ENCODE measurements at places on chromosomes 3 and 15.

GRCh38 chr3:80889535-80889934 lies 871.9 kb downstream of the GBE1 start:
- no peak for DNase-seq

DNA sequence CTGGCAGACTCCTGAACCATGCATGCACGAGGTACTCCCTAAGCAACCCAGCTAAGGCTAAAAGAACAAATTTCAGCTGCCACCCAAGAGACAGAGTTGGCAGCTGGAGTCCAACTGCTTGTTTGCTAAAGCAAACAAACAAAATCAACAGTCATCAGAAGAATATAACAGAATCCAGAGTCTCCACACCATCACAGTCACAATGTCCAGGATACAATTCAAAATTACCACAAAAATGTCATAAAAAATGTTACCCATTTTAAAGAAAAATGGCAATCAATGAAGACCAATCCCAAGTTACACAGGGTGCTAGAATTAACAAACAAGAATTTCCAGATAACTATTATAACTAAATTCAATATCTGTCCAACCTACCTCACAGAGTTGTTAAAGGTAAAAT lies 42.9 kb downstream of the RFTN1 start:
- no peak for DNase-seq

- no peak for DNase-seq
These were observed 375.0 kb downstream of the WDR72 start for GRCh38 chr15:53384417-53384816.

- DNase-seq, result no peak
These were observed 228.6 kb upstream of the CMC1 start for GRCh38 chr3:28012830-28013229.

DNA sequence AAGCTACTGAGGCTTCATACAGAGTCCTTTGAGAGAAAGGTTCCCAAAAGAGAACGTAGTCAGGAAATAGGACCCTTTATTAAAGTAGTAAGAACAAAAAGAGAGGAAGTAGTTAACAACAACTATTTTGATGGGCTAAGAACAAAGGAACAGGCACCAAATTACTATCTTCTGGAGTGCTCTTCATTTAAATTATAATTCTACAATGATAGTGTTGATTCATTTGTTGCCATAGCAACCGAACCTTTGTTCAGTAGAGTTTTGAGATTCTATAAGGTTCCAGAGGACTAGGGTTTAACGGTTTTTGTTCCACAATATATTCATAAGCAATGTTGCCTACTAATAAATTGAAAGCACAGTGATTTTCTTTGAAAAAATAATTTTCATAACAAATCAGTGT lies 78.8 kb downstream of the CMSS1 start:
- DNase-seq, result no peak

- no peak for DNase-seq
These were observed 2.4 kb downstream of the RPL39L start for GRCh38 chr3:187136936-187137335.

DNA sequence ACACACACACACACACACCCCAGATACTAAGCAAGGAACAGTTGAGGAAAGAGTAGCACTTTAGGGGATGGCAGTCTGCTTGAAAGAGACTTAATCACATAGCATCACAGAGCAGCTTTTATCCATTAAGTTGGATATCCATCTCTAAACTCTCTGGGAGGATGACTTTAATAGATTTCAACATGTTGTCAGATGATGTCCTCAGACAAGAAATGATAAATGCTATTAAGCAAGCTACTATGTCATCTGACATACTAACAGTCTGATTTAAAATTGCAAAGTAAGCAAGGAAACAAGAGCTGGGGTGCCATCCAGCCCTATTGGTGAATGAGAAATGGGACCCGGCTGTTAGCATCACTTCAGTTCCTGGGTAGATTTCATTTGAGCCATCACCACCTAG lies 136.9 kb downstream of the PLCL2 start:
- no peak for DNase-seq

- no peak for DNase-seq
These were observed 17.7 kb downstream of the MCCC1 start for GRCh38 chr3:183081459-183082183.

DNA sequence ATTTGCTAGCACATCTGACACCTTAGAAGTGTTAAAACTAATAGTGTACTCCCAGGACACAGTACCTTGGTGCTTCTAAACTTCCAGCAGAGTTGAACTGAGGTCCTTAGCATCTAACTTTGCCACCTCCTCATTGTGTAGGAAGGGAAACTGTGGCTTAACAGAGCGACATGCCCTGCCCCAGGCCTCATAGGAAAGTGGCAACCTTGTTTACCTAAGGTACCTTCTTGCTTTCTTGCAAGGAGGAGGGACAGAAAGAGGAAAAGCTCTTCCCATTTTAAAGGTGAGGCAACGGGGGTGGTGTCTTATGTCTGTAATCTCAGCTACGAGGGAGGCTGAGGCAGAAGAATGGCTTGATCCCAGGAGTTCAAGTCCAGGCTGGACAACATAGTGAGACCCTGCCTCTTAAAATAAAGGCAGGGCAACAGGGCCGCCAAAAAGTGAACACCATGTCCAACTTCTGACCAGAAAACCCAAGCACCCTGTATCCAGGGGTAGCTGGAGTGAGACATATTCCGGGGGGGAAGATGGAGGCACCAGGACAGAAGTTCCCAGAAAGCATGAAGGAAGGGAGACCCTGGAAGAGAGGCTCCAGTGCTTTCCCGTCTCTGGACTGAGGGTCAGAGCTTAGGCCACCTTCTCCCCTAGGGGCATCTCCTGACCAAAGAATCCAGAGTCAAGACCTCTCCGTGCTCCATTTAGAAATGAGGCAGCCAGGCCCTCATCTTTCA lies 540 bp upstream of the KLHL40 start:
- no peak for DNase-seq

DNA sequence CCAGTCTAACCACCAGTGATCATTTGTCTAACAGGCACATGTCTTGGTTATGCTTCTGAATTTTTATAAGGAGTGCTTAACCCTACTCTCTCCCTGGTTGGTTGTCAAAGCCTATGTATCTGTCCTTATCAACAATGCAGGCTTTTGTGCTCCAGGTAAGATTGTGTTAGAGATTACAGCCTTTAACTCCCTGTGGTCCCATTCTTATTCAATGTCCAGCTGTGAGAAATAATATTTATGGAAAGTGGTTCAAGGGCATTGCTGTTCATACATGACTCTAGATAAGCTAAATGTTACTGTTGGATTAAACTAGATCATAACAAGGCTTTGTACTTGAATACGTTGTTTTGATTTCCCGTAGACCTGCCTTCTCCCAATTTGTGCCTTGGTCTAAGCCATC lies 146.1 kb upstream of the TSC22D2 start:
- DNase-seq, result no peak

GRCh38 chr3:138334608-138335007 lies 5.0 kb upstream of the NME9 start:
- no peak for DNase-seq

- no peak for DNase-seq
These were observed 56.4 kb downstream of the FILIP1L start for GRCh38 chr3:100057716-100058575.

DNA sequence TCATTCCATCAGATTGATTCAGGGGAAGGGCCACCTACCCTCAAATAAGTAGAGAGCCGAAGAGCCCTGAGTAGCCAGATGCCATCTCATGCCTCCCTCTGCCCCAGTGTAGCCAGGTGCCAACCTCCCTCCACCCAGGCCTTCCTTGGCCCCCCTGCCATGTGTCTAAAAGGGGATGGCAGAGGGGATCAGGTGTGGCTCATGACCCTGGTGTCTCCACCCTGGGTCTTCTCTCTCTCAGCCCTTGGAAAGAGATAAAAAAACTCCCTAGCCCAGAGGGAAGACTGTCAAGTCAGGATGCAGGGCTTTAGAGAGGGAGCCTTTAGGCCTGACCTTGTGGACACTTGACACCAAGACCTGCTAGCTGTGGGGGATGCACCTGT lies 5.2 kb downstream of the GRM2 start:
- DNase-seq, result no peak

GRCh38 chr3:125128861-125129501 lies 73.2 kb upstream of the HEG1 start:
- no peak for DNase-seq

DNA sequence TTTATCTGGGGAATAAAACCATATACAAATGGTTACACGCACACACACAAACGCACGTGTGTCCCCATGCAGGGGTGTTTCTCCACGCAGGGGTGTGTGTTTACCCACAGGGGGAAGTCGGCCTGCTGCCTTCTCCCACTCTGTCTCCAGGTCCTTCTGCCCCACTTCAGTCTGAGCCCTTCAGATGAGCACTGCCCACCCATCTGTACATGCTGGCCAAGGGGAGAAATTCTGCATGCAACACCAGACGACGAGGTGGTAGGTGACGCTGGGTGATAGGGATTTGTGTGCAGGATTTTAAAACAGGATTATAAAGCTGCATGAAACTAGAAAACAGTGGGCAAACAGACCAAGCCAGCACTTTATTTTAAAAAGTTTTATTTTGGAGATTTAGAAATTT lies 122.5 kb downstream of the TJP1 start:
- DNase-seq, result no peak

DNA sequence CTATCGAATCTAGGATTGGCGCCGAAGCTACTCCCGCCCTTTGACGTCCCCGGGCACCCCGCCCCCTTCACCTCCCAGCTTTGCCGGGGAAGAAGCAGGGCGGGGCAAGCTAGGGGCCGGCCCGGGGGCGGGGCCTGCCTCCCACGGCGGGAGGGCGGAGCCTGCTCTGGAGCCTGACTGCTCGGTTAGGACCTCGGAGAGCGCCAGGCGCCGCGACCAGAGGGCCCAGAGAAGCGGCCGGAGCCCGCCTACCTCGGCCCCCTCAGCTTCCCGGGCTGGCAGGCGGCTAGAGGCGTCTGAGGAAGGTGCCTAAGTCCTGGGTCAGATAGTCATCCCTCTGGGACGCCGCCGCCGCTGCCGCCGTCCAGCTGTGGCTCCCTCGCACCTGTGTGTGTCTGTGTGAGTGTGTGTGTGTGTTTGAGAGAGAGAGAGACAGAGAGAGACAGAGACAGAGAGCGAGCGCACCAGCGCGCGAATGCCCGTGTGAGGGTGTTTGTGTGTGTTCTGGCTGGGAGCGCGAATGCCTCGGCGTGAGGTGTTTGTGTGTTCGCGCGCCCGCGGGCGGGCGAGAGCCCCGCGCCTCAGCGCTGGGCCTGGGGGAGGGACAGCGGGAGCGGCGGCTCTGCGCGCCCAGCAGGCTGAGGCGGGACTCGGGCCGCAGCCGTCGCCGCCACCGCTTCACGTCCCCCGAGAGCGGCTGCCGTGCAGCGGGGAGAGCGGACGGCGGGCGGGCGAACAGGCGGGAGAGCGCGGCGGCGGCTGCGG lies at the start of gene STXBP5L:
Gene STXBP5L, plus strand, starts transcription at position 176 of the 765 bp plus-strand sequence. CDS start 1,374 bp downstream, outside the sequence.
- peak; percentile 61 for DNase-seq

- DNase-seq, result no peak
These were observed 132.5 kb downstream of the DOCK3 start for GRCh38 chr3:50807266-50807665.

DNA sequence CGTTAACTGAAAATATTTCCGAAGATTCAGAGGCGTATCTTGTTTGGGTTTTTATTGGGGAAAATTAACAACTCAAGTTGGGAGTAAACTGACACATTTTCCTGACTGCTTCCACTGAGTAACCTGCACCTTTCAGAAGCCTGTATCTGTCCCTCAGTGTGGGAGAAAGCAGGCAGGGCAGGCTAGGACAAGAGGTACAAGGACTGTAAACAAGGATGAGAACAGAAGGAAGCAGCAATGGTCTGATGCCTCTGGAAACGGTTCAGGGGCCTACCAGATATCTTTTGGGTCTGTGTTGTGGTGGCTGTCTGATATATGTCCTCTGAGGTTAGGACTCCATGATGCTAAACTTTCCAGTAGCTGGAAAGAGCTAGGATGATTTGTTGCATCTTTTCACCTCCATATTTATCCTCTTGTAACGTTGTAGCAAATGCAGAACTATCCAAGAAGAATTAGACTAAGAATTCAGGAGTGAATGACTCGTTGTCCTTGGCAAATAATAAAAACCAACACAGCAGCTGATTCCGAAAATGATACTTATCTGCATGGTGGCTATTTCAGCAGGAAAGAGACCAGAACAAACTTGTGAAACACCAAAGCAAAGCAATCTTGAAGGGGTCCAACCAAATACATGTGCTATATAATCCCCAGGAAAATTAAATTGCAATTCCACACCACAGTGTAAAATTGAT lies 195.9 kb upstream of the ICE2 start:
- no peak for DNase-seq

DNA sequence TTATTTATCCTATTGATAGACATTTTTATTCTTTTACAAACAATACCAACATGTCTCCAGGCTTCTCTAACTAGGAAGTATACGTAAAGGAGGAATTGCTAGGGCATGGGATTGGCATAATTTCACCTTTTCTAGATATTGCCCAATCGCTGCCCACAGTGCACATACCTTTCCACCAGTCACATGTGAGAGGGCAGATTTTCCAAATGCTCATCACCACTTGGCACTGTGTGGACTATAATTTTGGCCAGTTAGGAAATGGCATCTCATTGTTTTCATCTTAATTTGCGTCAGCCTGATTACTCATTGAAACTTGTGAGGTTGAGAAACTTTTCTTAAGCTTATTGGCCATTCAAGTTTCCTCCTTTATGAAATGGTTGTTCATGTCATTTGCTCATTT lies 57.4 kb upstream of the POLR2M start:
- no peak for DNase-seq

- DNase-seq, result no peak
These were observed 16.5 kb upstream of the REC114 start for GRCh38 chr15:73426323-73426994.

DNA sequence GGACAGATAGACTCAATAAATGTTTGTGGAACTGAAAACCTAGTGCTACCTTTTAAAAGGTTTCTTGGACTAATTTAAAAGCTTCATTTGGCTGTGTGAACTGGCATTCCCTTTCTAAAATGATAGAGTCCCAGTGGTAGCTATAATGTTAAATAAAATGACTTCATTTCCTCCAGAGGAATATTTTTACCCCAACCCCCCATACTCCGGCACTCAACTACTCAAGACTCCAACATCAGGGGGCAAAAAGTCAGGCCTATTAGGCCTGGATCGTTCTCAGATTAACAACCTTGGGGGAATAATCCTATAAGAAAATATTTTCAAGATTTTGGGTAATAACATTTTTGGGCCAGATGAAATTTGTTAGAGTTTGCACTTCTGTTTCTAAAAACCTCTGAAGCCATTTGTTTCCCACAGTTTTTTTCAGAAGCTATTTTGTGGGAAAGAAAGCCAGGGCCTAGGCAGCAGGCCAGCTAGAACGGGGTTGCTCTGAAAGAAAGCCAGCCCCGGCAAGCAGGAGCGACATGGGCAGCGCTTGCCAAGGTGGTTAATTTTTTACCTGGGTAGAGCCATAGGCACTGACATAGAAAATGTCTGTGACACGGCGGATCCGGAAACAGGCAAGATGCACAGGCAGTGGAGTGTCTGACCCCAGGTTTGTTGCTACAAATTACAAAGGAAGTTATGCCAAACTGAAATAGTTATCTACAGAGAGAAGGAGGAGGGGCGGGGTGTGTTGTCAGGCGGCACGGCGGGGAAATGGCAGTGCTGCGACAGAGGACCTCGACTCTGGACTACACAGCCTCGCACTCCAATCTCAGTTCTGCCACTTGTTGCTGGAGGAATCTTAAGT lies 84.6 kb downstream of the MAGI1 start:
- no peak for DNase-seq

- no peak for DNase-seq
These were observed 34.4 kb upstream of the TBC1D21 start for GRCh38 chr15:73838831-73839426.

- DNase-seq, result no peak
These were observed 77.2 kb downstream of the RTP4 start for GRCh38 chr3:187445356-187445755.

Data from stimulated activated effector memory CD8-positive, alpha-beta T cell treated with anti-CD3 and anti-CD28 coated beads, Interleukin-12 subunit alpha, Interleukin-12 subunit beta, amount 100 ng/mL, for 72 hours (primary cell).